Activated T-cell treated with anti-CD3 and anti-CD28 coated beads, Interleukin-2, amount 50 U/mL, for 24 hours (primary cell): ENCODE measurements at places on chromosomes 4 and X.

- DNase-seq = peak; percentile 68
Measured at GRCh38 chrX:154750301-154751202, at the start of gene GAB3. Gene GAB3 (minus strand): TSS chrX:154751077. CDS start chrX:154751025, 52 bp downstream.

- DNase-seq = no peak
Measured at GRCh38 chr4:132297346-132297745, 851.7 kb upstream of the PCDH10 start.

DNA sequence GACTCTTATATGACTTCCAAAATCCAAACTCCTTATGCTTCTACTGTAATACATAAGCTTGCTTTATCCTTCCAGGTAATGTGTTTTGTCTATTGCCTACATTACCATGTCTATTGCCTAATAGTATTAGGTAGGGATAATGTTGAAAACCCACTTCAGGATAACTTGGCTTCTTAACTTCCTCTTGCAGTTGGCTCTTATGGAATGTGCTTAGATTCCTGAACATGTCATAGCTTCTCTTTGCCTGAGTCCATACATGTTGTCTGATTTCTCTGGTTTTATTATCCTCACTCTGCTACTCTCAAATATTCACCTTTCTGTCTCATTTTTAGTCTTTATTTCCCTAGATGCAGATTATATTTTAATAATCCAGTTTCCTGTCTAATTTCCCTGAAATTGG lies 599.9 kb downstream of the IL15 start:
- no peak for DNase-seq

DNA sequence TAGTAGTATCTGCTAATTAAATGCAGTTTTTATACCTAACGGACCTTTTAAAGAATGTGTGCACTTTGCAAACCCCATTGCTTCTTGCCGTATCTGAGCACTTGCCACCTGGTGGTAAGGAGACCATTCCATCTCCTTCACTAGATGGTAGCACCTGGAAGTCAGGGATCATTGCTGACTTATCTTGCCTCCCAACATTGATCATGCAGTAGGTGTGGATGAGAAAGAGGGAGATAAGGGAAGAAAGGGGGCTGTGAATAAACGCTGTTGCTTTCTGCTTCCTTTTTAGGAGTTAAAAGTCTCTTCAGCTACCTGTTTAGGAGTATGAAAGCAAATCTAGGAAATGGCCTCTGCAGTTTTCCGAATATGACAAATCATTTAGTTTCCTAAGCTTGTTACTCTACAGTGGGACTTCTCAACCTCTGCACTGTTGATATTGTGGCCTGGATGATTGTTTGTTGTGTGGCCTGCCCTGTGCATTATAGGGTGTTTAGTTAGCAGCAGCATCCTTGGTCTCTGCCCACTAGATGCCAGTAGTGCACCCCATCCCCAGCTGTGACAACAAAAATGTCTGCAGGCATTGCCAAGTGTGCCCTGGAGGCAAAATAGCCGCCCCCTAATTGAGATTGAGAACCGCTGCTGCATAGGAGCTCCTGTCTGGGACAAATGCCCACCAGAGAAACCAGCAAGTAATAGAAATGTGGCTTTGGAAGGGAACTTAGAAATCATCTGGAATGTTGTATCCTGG lies 38.8 kb downstream of the GAB1 start:
- no peak for DNase-seq

- DNase-seq = no peak
Measured at GRCh38 chrX:148416142-148416541, 84.3 kb upstream of the AFF2 start.

DNA sequence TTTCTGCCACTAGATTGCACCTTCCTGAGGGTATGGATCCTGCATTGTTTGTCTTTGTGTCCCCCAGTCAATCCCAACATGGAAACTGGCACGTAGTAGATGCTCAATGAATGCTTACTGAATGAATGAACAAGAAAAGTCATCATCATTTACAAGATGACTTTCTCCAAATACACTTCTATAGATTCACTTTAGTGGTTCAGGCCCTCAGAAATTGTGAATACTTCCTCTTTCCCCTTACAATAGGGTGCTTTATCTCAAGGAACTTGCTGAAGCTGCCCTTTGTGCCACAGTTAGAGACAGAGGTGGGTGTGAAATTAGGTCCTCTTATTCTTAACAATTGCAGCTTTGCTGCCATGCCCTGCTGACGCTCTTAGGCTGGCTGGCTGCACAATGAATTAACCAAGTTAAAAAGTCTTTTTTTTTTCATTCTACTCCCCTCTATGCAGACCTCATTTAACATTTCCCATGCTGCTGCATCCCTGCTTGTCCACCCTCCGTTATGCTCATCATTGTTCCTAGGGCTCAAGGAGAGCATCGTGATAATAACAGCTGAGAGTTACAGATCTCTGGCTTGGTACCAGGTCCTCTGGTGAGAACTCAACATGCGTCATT lies 108.0 kb upstream of the ZNF518B start:
- DNase-seq = no peak

DNA sequence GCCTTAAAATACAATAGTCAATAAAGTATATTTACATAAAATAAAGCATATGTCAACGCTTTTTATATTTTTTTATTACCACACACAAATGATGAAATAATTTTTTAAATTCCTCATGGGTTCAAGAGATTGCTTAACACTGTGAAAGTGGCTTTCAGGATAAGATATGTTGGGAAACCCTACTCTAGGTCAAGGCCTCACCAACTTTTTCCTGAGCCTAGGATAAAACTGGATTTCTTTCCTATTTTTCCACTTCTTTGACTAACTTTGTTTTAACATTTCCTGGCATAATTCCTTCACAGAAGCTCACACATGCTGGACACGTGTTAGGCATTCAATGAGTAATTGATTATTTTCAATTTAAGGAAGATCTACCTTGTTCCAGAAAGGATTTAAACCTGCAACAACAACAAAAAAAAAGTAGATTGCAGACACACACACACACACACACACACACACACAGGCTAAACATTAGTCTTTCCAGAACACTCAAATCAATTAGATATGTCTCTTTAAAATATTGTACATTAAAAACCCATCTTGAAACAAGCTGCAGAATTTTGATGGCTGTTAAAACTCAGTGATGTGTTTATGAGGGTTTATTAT lies 9.1 kb downstream of the KLB start:
- DNase-seq = no peak

GRCh38 chr4:140331245-140331644 lies 42.2 kb upstream of the SCOC start:
- no peak for DNase-seq

DNA sequence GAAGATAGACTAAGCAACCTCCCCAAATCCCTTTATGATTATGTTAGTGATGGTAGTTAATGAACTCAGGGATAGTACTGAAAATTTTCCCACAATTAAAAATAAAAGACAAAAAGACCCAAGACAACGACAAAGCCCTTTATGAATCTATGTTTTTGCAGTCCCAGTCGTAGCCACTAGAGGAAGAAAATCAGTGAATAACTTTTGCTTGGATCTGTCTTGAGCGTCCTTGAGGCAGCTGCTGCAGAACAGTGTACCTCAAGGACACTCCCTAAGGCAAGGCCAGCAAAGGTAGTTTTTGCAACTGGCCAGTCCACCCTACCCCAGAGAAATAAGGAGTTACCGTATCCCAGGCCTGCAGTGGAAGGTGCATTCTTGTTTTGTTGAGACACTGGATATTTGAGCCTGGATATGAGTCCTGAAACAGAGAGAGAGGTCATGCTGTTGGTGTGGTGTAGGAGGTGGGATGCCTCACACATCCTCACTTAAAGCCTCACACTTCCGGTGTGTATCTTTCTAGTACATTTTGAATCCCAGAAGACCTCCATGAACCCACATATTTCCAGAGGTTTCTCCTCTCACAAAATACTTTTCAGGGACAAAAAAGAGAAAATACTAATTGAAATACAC lies 8.7 kb upstream of the TIMM8A start:
- DNase-seq = no peak

DNA sequence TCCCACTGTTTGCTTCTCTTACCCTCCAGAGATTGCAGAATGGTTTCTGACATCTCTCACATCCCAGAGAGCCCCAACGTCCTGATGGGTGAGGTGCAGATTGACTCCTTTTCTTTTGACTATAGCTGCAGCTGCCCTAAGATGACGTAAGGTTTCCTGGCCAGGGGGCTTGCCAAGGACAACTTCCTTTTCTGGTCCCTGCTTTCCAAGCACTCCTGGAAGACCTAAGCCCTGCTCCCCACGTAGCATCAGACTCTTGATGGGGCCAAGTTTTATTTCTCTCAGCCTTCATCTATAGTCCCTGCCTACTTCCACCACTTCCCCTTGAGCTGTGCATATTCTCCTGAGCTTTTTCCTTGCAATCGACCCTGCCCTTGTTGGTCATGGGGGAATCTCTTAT lies 497.7 kb downstream of the IDS start:
- DNase-seq = no peak

GRCh38 chrX:7139202-7140081 lies 8.1 kb upstream of the STS start:
- no peak for DNase-seq

- DNase-seq = no peak
Measured at GRCh38 chr4:87530868-87531267, 1.7 kb upstream of the SPARCL1 start.

DNA sequence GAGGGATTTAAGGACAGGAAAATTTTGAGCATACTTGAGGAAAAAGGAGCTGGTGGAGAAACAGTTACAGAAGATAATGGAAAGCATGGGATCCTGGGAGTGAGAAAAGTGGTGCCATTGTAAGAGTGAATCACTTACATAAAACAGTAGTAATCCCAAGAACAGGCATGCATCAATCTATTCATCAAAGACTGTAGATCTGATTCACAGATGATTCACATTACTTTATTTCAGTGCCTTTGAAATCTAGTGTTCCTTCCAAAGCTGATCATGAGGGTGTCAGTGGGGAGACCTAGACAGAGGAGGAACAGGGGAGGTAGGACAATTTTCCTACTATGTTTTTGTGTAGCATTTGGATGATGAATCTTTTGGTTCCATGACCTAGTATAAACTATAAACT lies 102.7 kb downstream of the TAB3 start:
- DNase-seq = no peak

GRCh38 chr4:59553063-59553720 lies 1646.9 kb upstream of the ADGRL3 start:
- no peak for DNase-seq

- DNase-seq = no peak
Measured at GRCh38 chr4:176708771-176709311, 83.9 kb downstream of the VEGFC start.

GRCh38 chr4:4388311-4388790 lies 1.4 kb downstream of the NSG1 start:
- no peak for DNase-seq

- DNase-seq = no peak
Measured at GRCh38 chrX:111823703-111824102, 52.3 kb upstream of the TRPC5OS start.

- no peak for DNase-seq
Measured at GRCh38 chrX:24357106-24357505, 3.3 kb upstream of the SUPT20HL1 start.

DNA sequence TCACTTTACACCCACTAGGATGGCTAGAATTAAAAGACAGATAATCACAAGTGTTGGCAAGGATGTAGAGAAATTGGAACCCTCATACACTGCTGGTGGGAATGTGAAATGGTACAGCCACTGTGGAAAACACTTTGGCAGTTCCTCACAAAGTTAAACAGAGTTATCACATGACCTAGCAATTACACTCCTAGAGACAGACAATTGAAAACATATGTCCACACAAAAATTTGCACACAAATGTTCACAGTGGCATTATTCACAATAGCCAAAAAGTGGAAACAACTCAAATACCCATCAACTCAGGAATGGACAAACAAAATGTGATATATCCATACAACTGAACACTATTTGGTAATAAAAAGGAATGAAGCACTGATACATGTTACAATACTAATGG lies 5.7 kb downstream of the ZNF280C start:
- DNase-seq = no peak

- DNase-seq = no peak
Measured at GRCh38 chr4:42515156-42515884, 118.0 kb downstream of the SHISA3 start.

GRCh38 chr4:87941537-87942392 lies 33.7 kb upstream of the SPP1 start:
- no peak for DNase-seq

- DNase-seq = no peak
Measured at GRCh38 chr4:72900952-72901351, 168.6 kb downstream of the COX18 start.

GRCh38 chr4:127782275-127783025 lies at the start of gene HSPA4L:
Gene HSPA4L (plus strand): TSS chr4:127782322. CDS start chr4:127782551, 229 bp downstream.
- DNase-seq = peak; percentile 76

- DNase-seq = no peak
Measured at GRCh38 chr4:110627977-110628662, 5.2 kb upstream of the PITX2 start.

GRCh38 chr4:134539729-134540231 lies 338.2 kb upstream of the PABPC4L start:
- DNase-seq = no peak

DNA sequence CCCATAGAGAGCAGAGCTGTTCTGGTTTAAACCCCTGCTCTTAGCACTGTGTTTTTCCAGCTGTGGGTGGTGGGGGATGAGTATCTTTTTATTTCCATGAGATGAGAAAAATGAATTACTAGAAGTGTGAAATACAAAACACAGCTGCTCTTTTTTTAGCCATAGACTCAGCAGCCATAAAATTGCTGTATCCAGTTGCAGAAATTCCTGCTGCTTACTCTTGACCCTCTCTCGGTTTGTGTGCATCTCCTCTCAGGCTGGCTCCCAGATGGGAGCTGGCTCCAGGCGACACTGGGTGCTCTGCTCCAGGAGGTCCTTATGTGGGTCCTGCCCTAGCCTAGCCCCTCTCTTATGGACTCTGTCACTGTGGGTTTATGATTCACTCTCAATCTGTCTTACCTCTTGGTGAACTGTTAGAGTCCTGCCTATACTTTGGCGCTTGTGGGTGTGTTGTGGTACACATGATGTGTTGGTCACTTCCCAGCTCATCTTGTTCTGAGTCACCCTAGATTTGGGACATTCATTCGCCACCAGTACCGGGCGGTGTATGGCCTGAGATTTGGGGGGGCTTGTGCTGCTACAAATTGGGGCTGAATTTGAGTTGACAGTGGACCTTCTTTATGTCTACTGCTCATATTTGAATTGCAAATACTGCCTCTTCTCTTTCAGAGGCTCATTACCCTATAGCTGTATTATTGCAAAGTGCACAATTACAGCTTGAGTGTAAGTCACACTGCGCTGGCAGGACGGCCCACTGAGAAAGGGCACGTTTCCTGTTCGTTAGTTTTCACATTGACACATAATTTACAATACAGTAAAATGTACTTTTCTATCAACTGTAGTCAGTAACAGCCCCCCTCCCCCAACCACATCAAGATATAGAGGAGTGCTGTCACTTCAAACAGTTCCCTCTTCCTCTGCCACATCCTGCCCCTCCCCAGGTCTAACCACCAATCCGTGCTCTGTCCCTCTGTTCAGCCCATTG lies 46.9 kb upstream of the MSANTD1 start:
- DNase-seq = peak; percentile 61
